ENCODE measurements at places on chromosomes 2 and 18.

DNA sequence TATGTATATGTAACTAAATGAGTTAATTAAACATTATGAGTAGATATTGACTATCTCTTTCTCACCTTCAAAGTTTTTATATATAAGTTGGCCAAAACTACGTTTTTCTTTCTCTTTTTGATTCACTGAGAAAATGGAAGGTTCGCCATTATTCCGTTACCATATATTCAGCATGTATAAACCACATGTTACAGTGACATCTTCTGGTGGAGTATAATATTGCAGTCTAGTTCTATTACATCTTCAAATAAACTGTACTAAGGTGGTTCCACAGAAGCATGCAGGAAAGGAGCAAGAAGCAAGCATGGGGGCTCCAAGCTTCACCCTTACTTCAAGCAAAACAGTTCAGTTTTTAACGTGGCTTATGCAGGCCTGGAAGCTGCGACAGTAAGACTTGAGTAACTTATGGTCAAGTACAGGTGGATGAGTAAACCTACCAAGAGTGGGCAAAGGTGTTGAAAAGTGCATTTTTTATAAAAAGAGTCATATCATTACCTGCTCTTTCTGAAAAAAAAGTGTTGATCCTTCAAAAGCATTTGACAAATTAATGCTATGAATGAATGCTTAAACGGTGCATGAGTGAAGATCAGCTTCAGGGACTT lies 129.8 kb upstream of the RAB6C start:
- DNase-seq, result no peak

- DNase-seq, result no peak
Observed at GRCh38 chr2:169272010-169272409, 90.3 kb downstream of the LRP2 start.

DNA sequence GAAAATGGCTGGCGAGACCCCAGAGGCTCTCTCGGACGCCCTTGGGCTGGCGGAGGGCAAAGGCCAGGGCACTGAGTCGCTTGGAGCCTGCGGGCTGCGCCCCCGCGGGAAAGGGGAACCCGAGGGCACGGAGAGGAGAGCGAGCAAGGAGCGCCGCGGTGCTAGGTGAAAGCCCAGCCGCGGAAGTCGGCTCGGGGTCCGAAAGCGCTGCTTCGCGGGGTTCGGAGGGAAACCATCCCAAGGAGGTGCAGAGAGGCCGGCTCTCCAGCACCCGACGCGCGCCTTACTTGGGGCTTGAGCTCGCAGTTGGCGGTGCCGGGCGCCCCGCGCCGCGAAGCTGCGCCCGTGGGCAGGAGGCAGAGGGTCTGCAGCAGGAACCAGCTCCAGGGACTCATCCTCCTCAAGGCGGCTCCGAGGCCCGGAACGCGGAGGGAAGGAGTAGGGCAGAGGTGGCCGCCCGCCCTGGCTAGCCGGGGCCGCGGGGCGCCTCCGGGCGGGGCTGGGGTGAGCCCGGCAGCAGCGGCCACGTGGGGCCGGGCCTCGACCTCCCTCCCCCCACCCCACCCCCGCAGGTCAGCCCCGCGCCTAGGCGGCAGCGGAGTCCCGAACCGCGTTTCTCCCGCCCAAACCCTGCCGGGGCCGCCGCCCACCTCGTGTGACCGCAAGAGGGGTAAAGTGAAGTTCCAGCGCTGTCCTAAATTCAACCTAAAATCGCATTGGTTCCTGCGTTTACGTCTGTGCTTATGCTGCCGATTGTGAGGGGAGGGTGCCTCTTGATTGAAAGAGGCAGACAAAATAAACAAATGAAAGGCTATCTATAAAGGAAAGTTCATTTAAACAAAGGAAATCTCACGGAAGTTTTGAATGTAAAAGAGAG lies at the start of gene TRABD2A:
TRABD2A (minus strand) TSS at position 440 of the 877 bp plus-strand sequence; CDS start at position 395, 45 bp downstream.
- peak; percentile 31 for DNase-seq

- DNase-seq, result no peak
Observed at GRCh38 chr18:58177004-58177717, 133.1 kb downstream of the NEDD4L start.

GRCh38 chr2:28346587-28346986 lies 46.1 kb upstream of the FOSL2 start:
- DNase-seq, result no peak

DNA sequence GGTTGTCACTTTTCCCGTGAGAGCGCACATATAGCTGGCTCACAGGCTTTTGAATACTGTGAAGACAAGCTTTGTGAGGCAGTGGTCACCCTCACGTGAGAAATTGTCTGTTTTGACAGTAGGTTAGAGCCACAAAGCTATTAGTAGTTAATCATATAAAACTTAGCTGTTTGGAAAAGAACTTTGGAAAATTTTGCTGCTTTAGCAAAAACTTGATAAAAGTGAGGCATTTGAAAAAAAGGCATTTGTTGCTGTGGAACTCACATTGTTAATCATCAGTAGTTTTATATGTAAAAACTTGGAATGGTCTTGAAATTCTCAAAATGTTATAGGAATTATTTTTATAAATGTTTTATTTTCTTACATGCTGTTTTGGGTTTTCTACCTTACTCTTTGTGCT lies 22.3 kb downstream of the C2orf74 start:
- no peak for DNase-seq

DNA sequence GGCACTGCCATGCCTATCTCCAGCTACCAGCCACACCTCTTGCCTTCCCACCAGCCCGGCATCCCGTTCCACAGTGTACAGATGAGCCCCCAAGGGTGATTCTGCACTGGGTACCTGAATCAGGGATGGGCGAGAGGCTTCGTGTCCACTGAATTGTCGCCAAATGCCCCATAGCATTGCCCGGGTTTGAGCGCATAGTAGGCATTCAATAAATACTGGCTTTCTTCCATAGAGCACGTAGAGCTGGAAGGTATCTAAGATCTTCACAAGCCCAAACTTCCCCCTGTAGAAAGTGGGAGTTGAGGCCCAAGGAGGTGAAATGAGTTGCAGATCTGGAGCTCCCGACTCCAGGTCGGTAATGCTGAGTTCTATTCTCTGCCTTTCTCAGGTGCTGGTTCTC lies 358.7 kb downstream of the LPIN1 start:
- no peak for DNase-seq

DNA sequence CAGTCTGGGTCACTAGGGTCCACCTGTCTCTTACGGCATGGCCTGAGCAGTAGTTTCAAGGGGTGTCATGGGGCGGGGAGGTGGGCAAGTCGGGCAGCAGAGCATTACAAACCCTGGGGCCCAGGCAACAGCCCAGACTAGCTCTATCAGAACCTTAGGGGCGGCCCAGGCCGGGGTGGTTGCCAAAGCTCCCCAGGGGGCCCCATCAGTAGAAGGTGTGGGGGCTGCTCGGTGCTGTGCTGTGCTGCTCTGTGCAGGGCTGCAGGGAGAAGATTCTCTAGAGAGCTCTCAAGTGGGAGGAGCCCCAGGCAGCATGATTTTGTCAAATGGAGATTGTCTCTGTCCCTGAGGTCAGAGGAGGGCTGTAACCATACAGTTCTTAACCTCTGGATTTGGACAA lies 36.4 kb upstream of the SLC14A1 start:
- DNase-seq, result peak; percentile 14

DNA sequence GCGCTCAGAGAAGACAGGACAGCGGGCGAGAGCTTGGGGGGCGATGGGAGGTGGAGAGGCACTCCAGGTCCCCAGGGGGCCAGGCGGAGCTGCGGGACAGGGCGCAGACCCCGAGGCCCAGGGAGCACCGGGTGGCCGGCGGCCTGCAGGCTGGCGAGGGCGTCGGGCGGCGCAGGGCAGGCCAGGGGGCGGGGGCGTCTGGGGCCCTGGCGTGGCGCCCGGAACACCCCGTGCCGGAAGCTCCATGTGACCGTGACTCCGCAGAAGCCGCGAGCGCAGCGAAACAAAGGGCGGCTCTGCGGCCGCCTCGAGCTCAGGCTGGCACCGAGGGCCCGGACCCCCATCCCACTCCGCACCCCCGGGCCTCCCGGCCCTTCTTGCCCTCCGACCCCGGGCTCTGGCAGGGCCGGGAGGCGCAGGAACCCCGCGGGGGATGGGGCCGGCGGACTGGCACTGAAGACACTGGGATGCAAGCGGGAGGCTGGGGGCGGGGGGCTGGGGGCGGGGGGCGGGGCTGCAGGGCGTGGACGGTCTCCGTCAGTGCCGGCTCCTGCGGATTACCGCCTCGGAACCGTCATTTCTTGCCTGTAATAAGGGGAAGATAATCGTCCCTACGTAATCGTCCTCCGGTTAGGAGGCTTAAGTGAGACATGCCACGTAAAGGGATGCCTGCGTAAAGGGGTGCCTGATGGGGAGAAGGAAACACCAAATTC lies 19.1 kb downstream of the SH2D6 start:
- DNase-seq, result peak; percentile 61

DNA sequence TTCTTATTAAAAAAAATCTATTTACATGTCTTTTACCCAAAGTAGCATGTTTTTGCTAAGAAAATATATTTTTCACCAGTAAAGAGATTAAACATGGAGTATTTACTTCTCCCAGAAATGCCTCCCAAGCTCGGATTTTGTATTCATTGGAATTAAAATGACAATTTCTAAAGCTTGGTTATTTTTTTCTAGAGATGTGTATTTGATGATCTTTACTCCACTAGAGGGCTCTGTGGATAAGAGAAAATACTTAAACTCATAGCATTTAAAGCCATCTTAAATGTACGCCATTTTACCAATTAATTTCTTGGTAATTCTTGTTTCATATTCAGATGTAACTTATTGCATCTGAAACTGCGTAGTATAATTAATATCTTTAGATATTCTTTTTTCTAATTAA lies 461.4 kb downstream of the GALR1 start:
- DNase-seq, result no peak

DNA sequence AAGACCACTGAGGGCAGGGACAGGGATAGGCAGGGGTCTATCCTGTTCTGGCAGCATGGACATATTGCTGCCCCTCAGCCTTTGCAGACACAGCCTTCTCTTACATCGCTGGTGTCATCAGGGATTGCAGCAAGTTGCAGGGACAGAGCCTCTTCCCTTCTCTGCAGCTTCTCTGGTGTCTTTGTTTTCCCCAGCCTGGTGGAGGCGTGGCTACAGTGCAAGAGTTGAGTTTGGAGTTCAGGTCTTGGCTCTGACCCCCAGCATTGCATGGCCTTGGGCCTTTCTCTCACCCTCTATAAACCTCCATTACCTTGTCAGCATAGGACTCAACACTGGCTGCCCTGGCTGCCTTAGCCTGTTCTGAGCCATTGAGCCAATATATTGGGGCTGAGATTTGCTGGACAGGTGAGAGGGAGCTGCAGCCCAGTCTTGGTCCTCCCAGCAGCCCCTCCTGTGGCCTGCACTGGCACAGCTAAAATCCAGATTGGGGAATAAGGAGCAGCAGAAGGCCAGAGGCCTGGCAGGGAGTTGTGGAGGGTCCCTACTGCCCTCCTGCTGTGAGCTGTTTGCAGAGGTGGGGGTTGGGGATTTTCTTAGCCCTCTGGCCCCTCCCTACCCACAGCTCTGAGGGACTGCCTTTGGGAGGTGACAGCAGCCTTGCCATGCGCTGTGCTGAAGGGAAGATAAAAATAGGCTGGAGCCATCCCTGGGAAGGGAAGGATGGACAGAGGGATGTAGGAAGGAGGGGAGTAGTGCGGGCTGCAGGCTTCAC lies 22.8 kb downstream of the EHD3 start:
- no peak for DNase-seq

DNA sequence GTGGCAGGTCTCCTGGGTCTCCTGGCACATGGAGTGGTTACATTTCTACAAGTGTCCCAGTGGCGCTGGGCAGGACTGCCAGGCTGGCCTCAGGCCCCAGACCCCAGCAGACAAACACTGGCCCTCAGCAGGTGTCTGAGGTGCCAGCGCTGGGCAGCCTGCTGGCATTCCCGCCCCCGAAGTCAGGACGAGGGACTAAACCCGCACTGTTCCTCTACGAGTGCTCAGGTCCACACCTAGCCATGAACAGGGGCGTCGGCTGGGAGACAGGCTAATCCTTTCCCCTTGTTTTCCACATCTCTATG lies 12.8 kb downstream of the SNED1 start:
- DNase-seq, result no peak

GRCh38 chr2:36395866-36396265 lies 40.3 kb downstream of the CRIM1 start:
- DNase-seq, result no peak

GRCh38 chr18:71106701-71107100 lies 817.9 kb downstream of the SOCS6 start:
- DNase-seq, result no peak

- no peak for DNase-seq
Observed at GRCh38 chr18:74402806-74403433, 54.2 kb downstream of the DIPK1C start.

GRCh38 chr2:23703037-23703582 lies 223.8 kb downstream of the ATAD2B start:
- no peak for DNase-seq

- DNase-seq, result no peak
Observed at GRCh38 chr18:53991805-53992204, 232.7 kb downstream of the MBD2 start.

DNA sequence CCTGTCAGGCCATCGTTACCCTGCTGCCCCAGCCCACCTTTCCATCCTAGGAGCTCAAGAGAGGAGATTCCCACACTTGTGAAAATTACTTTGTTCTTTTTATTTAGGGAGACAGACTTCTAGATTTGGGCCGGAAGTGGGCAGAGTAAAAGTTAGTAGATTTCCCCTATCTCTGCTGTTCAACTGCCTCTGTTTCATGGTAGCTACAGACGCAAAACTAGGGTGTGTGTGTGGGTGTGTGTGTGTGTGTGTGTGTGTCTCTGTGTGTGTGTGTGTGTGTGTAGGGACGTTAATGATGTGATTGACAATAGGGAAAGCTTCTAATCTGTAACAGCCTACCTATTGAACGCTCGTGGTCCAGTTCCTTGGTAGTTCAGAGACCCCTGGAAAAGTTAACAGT lies 438 bp downstream of the PSMA8 start:
- no peak for DNase-seq

GRCh38 chr2:159817283-159817682 lies 19.3 kb upstream of the CD302 start:
- DNase-seq, result no peak

GRCh38 chr2:1546023-1546591 lies 132.8 kb downstream of the TPO start:
- DNase-seq, result no peak

- DNase-seq, result no peak
Observed at GRCh38 chr2:47257946-47258348, 102.8 kb upstream of the STPG4 start.

DNA sequence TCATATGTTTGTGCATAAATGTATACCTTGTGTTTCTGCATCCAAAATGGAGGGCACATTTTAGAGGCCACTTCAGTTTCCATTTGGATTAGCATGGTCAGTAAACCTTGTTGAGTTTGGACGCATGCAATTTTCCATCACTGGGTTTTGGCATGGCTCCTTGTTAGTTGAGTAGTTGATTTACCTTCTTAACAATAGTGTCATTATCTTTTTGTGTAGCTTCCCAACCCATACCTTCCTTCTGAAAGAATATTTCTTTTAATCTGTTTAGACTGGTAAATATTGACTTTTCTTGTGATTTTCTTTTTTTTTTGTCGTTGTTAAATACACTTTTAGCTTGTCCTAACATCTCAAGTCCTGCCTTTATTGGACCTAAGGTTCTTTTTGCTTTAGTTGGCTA lies 15.5 kb downstream of the RPIA start:
- no peak for DNase-seq

- no peak for DNase-seq
Observed at GRCh38 chr2:58710795-58711279, 469.7 kb upstream of the FANCL start.

GRCh38 chr2:2867397-2867979 lies 510.1 kb downstream of the EIPR1 start:
- DNase-seq, result no peak

GRCh38 chr2:215594766-215595165 lies 158.9 kb upstream of the FN1 start:
- DNase-seq, result no peak
